Esophagus squamous epithelium (tissue), 5 donors: ENCODE measurements at places on chromosomes 1 and 21. TPM values are rescaled to one million over a fixed set of nuclear protein-coding genes. Genes with fewer than 3 reads are reported as not detected.

The CYP2J2 gene
- total RNA-seq = 7.7 TPM

The MTMR11 gene
- 9.9 TPM for total RNA-seq

The C8A gene
- not detected for total RNA-seq

The DPH5 gene
- 13.9 TPM for total RNA-seq

The DNALI1 gene
- total RNA-seq = 0.88 TPM

DNA sequence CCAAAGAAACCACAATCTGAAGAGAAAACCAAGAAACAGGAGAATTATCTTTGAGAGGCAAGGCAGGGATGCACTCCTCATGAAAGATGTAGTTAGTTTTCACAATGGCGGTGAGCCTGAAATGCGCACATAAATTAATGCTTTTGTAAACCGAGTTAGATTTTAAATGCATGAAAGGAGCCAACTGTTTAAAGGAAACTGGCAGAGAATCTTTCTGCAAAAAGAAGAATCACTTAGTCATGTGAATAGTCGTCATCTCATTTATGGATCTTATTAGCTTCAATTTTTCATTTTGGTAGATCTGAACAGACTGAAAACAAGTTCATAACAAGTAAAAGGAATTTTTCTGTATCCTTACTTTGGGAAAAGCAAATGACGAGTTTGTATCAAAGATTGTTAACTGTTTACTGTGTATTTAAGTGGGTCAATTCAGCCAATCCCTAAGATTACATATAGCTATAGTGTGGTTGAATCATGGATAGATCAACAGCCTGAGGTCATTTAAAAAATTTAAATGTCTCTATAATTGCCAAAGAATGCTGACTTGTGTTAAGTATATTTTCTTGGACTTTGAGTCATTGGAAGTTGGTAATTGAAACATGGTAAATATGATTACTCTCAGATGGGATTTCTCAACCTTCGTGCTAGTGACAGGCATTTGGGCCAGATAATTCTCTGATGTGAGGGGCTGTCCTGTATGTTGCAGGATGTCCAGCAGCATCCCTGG is 226.6 kb upstream of the KAZN start:
- DNase-seq = no peak

- DNase-seq = no peak
Measured at GRCh38 chr1:47232187-47232874, at the start of gene TAL1. TAL1 (minus strand) TSS chr1:47232225; CDS start chr1:47225888, 6,337 bp downstream.

- no peak for DNase-seq
Measured at GRCh38 chr1:160206421-160207117, 1.4 kb downstream of the PEA15 start.

- DNase-seq = no peak
Measured at GRCh38 chr1:164051782-164052181, 507.2 kb upstream of the PBX1 start.

- DNase-seq = no peak
Measured at GRCh38 chr1:168672278-168672677, 56.7 kb downstream of the DPT start.

- DNase-seq = no peak
Measured at GRCh38 chr1:10054465-10054864, 21.7 kb downstream of the UBE4B start.

DNA sequence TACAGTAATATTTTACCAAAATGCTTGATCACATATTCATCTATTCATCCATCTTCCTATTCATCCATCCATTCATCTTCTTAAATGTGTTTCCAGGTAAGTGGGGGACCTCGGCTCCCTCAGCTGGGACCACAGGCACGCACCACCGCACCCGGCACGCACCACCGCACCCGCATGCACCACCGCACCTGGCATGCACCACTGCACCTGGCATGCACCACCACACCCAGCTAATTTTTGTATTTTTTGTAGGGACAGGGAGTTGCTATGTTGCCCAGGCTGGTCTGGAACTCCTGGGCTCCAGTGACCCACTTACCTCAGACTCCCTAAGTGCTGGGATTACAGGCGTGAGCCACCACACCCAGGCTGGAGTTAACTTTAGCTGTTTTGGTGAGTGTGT is 21.2 kb downstream of the ACTRT2 start:
- no peak for DNase-seq

DNA sequence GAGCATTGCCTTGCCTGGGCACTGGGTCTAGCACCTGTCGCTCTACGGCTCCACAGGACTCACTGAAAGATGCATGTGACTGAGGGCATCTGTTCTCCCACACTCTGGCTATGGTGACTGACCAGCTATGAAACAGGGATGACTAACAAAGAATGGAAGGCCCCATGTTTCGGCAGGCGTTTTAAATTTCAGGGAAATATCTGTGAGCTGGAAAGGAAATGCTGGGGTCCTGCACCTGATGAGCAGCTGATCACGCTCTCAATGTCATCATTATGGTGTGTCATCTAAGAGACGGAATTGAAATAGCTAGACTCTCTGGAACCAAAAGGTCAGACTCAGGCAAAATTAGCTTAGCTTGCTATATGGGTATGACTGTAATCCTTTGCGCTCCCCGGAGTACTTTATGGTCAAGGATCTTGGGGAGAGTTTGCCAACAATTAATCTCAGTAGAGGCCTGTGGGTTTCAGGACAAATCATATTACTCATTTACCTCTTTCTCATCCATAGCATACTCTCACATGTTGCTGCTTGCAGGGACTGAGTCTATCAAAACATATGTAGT is 24.5 kb upstream of the PALMD start:
- no peak for DNase-seq

- DNase-seq = no peak
Measured at GRCh38 chr1:210251680-210252490, 19.3 kb downstream of the SERTAD4 start.

DNA sequence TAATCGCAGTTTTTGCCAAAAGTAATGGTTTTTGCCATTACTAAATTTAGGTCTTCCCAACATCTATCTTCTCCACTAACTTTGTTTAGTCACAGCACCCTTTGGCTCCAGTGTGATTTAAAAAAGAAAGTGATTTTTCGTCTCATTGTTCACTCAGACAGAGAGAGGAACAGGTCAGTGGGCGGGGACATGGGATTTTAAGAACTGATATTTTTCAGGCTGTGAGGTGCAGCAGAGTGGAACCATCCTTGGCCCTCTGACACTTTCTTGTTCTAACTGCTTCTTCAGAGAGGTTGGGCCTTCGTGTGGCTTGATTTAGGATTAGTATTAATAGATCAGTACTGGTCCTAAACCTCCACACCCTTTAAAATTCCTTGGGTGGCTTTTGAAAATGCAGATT is 38.8 kb downstream of the CASQ2 start:
- DNase-seq = no peak

DNA sequence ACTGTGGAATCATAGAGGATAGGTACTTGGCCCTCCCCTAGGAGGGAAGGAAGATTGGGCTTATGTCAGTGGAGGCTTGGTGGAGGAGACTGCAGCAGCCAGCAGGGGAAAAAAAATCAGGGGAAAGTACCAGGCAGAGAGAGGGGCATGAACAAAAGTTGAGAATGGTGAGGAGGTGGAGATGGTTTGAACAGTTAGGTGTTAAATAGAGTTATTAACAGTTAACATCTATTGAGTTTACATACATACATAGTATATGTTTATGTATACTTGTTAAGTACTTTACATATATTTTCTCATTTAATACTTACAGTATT is 136.5 kb upstream of the HNRNPU start:
- DNase-seq = no peak

GRCh38 chr1:117171900-117172511 is 38.7 kb downstream of the VTCN1 start:
- no peak for DNase-seq

GRCh38 chr1:175920381-175920780 is 177.0 kb upstream of the TNR start:
- no peak for DNase-seq

DNA sequence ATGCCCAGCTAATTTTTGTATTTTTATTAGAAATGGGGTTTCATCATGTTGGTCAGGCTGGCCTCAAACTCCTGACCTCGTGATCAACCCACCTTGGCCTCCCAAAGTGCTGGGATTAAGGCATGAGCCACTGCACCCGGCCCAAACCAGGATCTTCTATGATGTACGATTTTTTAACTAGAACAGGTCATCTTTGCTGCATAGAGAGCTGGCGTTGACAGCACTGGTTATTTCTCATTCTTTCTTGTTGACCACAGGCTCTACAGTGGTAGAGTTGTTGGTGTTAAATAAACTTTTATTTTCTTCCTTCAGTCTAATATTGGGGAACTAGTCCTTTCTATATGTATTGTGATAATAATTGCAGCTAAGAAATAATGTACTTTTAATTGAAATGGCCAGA is 3.8 kb upstream of the MAB21L3 start:
- no peak for DNase-seq

DNA sequence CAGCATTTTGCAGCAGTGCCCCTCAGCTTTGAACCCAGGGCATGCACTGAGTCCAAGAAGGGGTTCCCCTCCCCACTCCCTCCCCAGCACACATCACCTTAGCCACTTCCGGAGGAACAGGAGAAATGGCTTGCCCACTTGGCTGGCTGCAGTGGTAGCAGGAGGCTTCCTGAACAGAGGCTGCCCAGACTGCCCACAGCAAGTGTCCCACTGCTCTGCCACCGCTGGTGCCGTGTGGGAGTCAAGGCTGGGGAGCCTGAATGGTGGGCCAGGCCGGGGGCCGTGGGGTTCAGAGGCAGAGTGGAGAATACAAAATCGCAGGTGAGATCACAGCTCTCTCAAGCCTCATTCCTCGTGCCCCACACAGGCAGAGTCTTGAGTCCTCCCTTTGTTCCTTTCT is 34.5 kb downstream of the CD247 start:
- DNase-seq = no peak

- DNase-seq = no peak
Measured at GRCh38 chr1:173122344-173122935, 71.7 kb upstream of the TNFSF18 start.

- no peak for DNase-seq
Measured at GRCh38 chr21:14353726-14354125, 29.2 kb downstream of the HSPA13 start.

DNA sequence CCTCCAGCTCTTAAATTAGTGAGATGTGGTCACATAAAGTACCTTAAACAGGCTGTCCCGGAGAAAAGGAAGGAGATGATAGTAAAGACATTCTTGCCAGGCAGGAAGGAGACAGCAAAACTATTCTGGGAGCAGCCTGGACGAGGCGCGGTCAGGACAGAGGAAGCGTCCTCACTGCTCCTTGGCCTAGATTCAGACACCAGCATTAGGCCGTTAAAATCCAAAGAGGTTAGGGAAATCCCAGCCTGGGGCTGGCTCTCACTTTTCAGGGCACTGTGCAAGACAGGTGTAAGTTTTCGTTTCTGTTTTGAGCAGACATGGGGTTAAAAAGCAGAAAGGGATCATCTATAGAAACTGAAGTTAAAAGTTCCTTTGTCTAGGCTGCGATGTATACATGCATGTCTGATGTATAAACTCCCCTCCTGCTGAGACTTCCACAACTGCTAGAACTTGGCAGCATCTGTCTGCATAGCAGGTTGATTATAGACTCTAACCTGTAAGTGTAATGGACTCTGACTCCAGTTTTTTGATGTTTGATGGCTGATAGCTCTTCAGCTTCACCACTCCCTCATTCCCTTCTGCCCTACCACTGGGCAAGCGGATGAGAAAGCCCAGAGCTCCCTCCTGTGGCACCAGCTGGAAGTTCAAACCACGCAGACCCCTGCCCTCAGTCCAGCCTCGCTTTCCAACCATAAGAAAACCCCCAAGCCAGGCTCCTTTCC is 21.5 kb downstream of the STPG1 start:
- DNase-seq = no peak

- no peak for DNase-seq
Measured at GRCh38 chr21:35663856-35664606, 396.3 kb downstream of the SETD4 start.
